Nephron progenitor cell (in vitro differentiated cells): ENCODE measurements at places on chromosomes 1 and 21.
A peak's percentile ranks its signal among the peaks of the same experiment; 100 is the strongest.

DNA sequence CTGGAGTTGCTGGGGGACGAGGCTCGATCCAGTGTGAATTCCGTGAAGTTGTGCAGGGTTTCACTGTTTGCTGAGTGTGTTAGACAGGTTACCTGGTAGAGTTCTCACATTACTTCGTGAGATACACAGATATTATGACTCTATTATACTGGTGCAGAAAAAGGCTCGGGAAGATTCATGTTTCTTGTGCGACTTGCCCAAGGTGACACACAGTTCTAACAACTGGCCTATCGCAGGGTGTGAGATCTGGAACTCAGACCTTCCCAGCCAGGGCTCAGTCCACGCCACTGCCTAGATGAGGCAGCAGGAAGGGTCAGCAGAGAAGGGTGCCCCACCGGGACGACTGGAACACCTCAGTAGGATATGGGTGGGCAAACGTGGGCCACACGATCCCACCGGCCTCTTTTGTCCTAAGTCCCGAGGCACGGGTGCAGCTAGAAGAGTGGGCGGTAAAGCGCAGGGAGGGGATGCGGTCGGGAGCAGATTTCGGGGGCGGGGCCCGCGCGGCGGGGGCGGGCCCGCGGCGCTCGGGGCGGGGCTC lies 296 bp upstream of the RNPEP start:
- DNase-seq = peak; percentile 88

DNA sequence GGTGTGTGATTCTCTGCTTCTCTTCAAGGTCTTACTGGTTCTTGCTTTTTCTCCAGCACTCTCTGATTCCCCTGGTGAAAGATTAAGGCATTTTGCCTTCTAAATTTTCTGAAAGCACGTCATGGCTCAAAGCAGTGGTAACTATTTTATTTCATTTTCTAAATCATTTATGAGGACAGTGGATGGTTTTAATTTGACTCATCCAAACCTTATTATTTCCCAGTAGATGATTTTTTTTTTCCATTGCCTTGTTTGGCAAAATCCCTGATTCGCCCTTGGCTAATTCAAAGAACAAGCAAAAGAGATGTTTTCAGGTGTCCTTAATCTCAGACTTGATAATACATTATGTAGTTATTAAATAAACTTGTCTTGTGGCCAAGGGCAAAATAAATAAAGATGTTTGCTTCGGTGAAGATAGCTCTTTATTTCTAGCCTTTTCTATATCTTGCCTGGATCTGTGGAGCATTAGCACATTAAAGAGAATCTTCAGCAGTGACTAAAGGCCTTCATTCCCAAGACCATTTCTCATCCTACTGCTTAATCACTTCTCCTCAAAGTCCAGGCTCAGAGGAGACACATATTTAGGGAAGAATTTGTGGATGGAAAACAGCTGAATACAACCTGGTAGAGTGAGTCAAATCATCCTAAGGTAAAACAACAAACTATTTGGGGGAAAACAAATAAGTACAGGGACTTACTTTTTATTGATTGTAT lies 359.8 kb downstream of the DUSP10 start:
- no peak for DNase-seq

DNA sequence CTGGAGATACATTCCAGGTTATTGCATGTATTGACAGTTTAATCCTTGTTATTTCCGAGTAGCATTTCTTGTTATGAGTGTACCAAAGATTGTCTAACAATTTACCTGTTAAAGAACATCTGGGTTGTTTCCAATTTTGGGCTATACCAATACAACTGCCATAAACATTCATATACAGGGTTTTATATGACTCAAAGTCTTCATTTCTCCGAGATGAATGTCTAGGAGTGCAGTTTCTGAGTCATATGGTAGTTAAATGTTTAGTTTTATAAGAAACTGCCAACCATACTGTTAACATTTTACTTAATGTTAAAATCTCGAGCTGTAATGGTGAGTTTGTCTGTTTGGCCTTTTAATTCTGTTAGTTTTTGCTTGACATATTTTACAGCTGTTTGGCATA lies 10.0 kb downstream of the RAB4A start:
- DNase-seq = no peak

- DNase-seq = peak; percentile 48
Measured at GRCh38 chr1:104238991-104239390, 489.3 kb downstream of the AMY1C start.

DNA sequence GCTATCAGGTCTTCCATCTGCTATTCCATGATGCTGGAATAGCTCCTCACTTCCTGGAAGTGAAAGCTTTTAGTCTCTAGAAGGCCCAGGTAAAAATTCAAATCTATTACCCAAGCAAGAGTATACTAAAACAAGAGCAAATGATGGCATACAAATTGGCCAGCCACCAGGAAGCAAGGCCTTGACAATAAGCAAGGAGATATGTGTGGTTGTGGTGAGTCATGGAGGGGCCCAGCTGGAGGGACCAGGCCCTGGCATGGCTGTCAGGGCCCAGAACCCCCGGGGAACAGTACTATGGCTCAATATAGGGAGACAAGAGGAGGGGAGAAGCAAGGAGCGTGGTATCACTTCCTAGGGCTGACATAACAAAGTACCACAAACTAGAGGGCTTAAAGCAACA lies 358.7 kb downstream of the RRAGC start:
- DNase-seq = no peak
